ENCODE measurements at places on chromosomes 3 and 15.

- DNase-seq: no peak
Observed at GRCh38 chr3:150764566-150764965, 1.6 kb upstream of the SIAH2 start.

DNA sequence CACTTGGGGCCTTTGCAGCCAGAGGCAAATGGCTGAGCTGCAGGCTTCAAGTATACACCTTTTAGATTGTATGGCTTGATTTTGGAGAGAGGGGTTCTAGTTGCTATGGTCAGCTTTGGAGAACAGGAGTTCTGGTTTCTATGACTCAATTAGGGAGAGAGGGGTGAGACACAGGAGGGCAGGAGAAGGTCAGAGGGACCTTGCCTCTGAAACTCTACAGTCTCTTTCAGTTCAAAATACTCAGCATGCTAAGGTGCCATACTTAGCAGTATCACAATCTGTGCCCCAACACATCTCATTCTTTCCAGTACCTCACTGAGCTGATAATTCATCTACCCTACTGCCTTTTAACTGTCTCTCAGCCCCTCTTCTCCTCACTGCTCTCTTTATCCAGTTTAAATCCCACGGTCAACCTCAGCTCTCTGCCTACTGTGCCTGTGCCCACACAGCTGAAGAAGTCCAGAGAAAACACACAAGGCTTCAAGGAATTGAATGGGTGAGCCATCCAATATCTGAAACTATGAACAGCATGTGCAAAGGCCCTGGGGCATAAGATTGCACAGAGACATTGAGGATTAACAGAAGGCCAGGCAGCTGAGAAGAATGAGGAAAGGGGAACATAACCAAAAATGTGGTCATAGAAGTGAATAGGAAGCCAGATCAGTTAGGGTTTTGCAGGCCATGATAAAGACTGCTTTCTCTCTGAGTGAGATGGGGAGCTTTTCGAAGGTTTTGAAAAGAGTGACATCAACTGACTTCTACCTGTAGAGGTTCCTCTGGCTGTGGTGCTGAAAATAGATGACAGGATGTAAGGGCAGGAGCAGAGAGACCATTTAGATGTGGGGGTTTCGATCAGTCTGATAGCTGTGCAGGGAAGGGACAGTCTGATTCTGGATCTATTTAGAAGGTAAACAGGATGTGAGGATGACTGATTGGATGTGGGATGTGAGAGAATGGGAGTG lies 54.5 kb upstream of the C3orf80 start:
- no peak for DNase-seq

DNA sequence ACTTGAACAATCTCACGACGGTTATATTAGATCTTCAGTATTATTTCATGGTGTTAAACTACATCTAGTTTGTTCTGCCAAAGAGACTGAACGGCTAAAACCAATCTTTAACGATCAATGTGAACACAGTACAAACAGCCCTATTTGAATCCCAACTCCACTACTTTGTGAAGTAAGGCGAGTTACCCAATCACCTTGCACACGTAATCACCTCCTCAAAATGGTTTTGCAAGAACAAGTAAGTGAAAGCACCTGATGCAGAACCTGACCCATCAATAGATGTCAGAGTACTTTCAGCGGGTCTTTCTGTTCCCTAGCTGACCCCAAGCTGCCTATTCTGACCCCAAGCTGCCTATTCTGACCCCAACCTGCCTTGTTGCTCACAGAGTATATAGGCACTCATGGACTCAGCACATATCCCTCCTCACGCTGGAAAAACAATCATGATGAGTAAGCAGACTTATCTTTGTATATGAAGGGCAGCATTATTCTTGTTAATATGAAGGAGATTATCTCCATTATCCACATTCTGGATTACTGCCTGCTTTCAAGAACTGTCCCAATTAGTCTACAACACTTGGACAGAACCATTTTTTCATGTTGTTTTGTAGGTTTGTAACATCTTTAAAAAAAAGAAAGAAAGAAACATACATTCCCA lies 3.7 kb downstream of the KPNA1 start:
- no peak for DNase-seq

GRCh38 chr15:39852250-39852649 lies 67.8 kb downstream of the GPR176 start:
- DNase-seq: no peak

DNA sequence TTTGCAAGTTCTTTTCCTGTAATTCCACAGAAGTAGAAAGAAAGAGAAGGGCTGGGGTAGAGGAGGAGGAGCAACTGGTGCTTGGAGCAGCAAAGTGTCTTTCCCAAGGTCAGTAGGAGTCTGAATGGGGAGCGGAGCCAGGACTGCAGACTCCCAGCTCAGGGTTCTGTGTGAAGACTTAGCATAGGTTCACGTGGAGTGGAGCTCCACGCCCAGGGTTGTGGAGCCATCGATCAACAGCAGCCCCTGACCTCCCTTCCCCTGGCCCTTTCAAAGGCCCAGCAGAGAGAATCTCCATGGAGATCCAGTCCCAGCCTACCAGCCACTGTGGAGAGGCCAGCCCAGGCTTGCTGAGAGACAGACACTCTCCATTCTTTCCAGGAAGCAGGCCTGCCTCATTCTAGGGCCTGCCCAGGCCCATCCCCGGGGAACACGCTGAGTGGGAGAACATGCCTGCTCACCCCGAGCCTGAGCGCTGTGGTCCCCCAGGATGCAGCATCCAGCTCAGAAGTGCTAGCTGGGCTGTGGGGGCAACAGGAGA lies 62.1 kb downstream of the CORO2B start:
- DNase-seq: no peak

DNA sequence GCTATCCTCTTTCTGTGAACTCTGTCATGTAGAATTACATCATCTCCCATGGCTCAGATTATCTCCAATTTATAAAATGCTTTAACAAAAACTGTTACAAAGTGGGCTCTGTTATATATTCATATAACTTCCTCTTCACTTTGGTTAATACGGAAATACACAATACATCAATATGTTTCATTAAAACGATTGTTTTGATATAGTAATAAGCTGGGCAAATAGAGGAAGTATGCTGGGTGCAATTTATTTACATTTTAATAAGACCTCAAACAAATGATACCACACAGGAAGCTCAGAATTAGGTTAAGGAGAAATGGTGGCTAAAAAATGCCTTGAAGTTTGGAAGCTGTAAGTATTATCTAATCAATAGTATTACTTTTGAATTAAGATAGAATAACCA lies 331.0 kb downstream of the ZBTB20 start:
- DNase-seq: no peak

DNA sequence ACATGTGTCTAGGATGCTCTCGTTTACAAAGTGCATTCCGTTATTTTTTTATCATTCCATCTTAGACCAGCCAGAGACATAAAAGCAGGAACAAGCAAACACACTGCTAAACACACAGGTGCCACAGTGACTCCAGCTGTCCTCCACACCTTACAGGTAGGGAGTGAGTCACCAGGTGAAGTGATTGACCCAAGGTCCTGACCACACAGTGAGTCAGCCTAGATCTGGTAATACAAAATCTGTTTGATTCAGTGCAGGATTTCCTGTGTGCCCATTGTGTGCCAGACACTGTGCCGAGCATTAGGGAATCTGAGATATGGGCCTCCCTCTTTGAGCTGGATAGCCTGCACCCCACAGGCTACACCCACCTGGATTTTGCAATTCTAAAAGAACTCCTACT lies 16.7 kb upstream of the BFSP2 start:
- no peak for DNase-seq

- DNase-seq: no peak
Observed at GRCh38 chr3:13519006-13519791, 29.7 kb upstream of the FBLN2 start.

DNA sequence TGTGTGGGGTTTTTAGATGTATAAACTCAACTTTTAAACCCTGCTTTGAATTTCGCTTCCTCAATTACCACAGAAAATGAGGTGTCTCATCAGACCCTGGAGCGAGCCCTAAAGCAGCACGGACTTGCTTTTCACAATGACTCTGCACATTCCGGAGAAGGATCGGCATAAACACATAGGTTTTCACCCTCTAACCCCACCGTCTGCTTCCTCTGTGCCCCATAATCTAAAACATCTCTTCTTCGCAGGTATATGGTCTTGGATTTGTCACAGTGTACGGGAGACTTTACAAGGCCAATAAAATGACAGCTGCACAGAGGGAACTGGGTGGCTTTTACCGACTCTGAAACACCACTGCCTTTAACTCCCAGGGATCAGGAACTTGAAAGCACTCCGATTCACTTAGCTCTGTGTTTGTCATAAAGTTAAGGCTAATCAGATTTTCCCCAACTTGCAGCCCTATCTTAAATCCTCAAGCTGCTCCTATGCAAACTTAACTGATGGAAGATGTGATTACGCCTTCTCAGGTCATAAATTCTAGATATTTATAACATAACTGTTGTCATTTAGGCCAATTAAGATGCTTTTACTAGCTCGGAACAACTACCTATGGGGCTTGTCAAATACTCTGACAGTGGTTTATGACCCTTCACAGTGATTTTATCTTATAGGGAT lies 133.4 kb upstream of the WNT5A start:
- no peak for DNase-seq

- no peak for DNase-seq
Observed at GRCh38 chr3:99425930-99426329, 212.5 kb upstream of the COL8A1 start.

Measured in NCI-H446 treated with DMSO at 0.1 percent for 48 hours (cell line).